Hematopoietic multipotent progenitor cell treated with erythropoietin and hydrocortisone succinate and interleukin-3 and kit ligand, for 15 days (in vitro differentiated cells): ENCODE measurements at places on chromosomes 12 and 14.

DNA sequence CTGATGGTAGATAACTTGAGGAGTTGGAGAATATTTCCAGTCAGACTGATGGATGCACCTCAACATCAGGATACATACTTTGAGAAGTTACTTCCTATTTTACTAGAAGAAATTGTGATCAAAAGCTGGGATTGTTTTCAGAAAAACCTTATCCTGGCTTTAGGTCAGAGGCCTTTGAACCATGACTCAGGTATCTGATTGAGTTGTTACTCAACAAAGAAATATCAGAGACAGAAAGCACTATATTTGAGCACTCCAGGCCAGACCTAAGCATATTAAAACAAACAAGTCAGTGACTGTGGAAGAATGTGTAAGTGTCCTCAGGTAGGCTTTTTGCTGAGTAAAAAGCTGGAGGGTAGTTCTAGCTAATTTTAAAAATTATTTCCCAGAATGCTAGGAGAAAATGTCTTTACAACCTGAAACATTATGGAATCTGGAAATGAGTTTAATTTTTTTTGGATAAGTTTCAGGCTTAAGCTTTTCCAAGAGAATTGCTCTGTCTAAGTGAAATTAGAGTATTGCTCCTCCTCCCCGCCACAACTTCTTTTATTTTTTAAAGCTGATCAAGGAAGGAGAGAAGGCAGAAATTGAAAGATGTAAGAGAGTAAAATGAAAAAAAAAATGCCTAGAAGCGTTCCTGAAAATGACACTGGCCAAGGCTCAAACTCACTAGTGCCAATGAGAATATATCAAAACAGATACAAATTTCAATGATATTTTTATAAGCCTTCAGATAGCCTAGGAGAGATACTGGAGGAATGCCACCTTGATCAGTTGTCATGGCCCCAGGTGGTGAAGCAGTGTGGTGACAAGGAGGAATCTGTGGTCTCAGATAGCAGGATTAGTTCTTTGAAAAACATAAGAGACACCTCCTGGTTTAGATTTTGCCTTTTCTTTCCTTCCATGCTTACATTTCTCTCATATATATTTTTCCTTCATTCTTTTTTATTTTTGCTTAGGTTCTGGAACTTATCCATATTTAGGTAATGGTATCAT is 790.3 kb downstream of the TMTC2 start:
- DNase-seq: no peak

GRCh38 chr14:70567791-70568190 is 32.7 kb downstream of the MED6 start:
- peak; percentile 22 for DNase-seq

DNA sequence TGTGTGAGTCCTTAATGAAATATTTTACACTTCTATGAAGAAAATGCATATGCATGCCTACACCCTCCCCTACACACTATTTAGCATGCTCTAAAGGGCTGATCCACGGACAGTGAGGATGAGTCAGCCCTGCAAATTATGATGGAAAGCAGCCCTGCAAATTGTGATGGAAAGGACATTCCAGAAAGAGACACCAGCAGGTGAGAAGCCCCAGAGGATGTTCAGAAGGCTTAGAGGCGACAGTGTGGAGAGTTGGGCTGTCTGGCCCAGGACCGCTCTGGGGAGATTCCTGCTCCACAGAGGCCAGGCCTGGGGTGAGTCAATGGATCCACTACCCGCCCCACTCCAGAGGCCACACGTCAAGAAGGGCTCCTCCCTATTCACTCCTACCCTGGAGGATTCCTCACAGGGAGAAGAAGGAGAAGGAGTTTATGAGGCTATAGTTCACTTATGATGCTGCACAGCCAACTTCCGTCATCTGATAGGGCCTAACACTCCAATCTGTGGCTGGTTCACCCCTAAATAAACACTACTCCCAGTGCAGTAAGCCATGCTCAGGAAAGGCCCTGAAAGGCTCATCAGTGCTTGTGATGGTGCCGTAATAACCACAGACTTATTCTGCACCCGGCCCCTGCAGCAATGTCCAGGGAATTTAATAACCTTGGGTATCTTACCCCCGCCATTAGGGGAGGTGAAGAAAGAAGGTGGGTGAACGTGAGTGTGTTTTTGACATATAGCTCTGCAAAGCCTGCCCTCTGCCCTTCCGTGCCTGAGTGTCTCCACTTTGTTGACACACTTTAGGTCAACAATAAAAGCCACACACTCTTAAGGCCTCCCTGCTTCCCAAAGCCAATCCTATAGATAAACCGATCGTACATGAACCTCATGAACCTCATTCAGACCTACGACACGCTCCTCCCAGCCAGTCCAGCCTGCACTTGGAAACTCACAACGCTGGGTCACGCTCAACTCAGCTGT is 46.4 kb downstream of the CLMN start:
- no peak for DNase-seq

- DNase-seq: no peak
These were observed 222.2 kb downstream of the SEC23A start for GRCh38 chr14:38880643-38881524.

DNA sequence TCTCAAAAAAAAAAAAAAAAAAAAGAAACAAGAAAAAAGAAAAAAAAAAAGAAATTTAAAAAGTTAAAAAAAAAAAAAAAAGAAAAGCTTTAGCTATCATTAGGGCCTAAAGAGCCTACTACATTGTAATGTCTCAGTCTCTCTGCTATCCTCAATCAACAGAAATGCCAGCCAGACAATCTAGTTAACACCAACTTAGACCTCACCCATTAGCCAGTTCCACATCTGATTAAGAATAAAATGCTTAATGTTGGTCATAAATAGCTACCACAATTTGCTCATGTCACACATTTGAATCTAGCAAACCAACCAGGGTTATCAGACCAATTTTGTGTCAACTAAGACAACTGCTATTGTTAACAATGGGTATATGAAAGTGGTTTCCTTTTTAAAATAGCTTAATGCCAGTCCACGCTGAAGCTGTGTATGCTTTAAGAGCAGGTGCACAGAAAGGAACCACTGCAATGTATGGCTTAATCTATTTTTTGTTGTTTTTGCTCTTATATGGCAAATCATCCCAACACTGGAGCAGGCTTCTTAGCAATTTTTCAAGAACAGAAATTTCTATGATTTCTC is 45.5 kb upstream of the SELPLG start:
- no peak for DNase-seq

GRCh38 chr14:39847852-39848251 is 415.6 kb upstream of the FBXO33 start:
- no peak for DNase-seq

GRCh38 chr14:64438181-64438841 is 27.0 kb upstream of the AKAP5 start:
- DNase-seq: no peak

DNA sequence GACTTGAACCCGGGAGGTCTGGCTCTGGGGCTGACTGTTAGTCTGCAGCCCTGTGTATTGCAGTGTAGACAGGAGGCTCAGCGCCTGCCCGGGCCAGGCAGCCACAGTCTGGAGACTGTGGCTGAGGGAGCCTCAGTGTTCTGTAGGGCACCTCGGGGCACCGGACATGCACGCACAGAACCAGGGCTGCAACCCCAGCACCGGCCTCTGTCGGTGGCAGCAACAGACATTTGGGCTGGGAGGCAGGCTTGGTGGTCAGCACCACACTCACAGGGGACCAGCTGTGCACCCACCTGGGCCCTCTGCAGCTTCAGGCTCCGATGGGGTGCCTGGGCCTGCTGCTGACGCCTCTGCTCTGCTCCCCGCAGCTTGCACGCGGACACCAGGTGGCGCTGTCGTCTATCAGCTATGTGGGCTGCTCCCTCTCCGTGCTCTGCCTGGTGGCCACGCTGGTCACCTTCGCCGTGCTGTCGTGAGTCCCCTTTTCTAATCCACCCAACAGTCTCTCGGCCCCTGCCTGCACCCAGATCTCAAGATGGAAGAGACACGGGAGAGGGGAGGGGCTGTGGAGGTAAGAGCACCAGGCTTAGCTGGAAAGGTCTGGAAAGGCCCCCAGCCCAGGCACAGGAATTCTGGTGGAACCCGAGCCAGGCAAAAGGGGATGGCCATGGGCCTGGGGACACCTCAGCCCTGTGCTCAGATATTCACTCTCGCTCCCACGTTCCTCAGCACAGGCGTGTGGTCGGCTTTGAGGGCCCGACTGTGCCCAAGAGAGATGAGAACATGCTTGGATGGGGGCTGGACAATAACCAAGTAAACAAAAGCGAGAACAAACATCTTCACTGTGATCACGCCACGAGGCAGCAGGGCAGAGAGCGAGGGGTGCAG is 151.0 kb downstream of the ADGRD1 start:
- peak; percentile 58 for DNase-seq

DNA sequence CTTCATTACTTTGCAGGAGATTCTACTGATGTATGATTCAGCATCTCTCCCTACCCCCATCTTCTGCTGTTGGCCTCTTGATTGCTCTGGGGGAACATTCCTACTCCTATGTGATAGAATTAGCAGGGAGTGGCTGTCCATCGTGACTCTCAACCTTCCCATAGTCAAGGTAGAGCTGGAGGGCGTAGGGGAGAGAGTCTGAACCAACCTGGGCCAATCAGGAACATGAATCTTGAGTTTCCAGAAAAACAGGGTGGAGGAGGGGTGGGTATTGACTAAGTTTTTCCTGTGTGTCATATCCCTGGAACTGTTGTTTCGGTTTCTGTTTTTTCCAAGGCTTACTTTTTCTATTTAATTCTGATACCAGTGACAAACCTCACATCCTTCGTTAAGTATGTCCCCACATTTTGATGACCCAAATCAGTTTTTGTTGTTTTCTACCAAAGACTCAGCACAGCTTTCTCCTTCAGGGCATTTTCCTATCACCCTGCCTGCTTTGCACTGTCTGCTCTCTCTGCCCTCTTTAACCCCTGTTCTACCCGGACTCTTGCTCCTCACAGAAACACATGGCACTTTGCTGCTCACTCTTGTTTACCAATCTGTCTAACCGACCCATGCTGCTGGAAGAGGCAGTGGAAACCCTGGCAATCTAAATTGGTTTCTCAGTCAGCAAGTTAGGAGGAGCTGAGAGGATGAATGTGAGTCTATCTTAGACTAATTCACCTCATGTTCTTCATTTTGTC is 1428.3 kb downstream of the AACS start:
- DNase-seq: no peak

DNA sequence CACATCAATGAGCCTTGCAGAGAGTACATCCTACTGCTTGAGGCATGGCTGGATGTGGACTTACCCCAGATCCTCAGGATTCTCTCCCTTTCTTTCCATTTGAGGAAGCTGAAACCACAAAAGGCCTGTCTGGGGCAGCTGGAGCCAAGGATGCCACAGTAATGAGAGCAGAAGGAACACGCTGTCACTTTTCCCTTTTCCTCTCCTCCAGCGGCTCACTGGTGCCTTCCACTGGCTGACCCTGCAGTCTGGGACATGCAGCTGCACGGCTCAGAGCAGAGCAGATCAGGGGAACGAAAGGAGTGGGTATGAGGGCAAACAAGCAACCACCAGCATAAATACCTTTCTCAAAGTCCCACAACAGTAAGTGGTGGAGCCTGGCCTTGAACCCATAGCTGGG is 78.2 kb downstream of the GAS2L3 start:
- no peak for DNase-seq

DNA sequence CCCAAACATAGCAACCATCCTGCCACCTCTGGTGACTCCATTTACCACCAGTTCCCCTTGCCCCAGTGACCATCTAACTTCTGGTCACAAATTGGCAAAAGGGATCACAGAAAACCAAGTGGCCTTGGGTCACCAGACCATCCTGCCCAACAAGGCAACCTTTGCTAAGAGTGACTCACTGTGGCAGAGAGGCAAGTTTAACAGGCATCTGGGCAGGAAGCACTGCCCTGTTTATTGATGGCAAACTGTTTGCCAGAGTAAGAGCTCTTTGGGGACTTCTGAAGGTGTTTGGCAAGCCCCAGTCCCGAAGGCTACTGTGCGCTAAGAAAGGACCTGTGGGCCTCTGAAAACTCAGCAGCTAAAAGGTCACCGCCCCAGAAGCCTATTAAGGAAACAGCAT is 28.2 kb upstream of the TMEM233 start:
- no peak for DNase-seq
